ENCODE measurements at places on chromosomes 6 and 20.

DNA sequence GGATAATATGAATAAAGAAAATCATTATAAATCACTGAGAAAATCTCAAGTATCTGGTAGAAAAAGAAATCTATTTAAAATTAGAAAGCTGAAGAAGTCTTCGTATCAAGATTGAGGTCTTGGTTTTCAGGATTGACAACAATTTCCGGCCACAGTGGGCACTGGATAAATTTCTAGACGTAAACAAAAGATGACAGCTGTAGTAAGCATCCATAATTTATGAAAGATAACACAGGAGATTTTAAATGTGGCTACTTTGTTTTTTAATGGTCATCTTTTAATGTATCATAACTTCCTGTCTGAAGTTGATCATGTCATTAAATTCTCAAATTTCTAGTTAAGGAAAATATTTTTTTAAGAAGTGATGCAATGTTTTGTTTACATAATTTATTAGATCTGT lies 444.2 kb downstream of the HTR1B start:
- DNase-seq: peak; percentile 70

DNA sequence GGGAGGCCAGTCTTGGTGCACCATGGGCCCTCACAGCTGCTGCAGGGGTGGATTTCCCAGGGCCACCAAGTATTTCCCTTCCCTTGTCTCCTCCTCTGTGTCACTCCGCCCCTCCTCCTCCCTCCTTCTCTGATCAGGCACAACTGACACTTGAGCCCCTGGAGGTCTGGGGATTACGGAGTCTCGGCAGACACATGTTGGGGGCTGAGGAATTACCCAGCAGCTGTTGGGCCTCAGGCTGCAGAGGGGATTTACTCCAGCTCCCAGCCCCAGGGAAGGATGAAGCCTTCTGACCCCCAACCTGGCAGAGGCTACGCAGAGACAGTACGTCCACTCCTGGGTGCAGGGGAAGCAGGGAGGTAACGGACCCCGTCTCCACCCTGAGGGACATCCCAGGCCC lies 420.5 kb upstream of the SULF2 start:
- no peak for DNase-seq

- DNase-seq: peak; percentile 53
These were observed at the start of gene SCGN for GRCh38 chr6:25652007-25652515. Gene SCGN, plus strand, starts transcription at chr6:25652215. Its CDS starts 189 bp downstream, at chr6:25652404.

DNA sequence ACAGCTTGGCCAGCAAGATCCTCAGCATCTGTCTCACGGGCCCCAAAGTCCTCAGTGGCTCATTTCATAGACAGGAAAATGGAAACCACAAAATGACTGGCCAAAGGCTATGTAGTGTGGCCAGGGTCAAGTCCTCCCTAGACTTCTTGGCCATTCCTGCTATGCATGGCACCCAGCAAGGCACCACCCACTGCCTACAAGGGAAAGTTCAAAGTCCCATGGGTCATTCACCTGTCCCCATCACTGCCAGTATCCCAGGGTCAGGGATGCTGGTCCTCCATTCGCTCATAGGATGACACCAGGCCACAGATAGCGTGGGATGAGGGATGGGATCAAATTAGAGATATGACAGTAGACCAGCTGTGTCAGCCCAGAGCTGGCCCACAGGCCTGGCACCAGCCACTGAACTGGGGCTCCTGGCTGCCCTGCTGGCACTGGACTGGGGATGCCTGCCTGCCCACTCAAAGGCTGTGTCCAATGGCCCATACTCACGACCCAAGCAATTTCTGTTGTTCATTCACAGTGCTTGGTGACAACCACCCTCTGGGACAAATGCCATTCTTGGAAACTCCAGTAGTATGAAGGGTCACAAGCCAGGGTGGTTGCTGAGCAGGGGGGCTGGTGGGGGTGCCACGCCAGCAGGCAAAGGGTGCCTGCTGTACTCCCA lies 11.6 kb downstream of the ADISSP start:
- no peak for DNase-seq

DNA sequence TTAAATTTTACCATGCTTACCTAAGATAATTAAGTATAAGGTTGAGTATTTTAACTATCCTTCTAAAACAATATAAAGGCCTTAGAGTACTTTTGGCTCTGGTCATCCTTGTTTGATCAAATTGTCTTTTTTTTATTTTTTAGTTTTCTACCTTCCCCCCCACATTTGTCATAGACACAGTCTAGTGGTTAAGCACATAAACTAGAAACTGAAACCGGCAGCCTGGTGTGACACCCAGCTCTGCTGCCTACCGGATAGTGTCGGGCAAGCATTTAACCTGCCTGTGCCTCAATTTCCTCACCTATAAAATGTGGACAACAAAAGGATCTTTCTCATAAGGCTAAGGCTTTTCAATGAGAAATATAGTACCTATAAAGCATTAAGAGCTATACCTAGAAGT lies 21.6 kb upstream of the TULP4 start:
- DNase-seq: no peak

DNA sequence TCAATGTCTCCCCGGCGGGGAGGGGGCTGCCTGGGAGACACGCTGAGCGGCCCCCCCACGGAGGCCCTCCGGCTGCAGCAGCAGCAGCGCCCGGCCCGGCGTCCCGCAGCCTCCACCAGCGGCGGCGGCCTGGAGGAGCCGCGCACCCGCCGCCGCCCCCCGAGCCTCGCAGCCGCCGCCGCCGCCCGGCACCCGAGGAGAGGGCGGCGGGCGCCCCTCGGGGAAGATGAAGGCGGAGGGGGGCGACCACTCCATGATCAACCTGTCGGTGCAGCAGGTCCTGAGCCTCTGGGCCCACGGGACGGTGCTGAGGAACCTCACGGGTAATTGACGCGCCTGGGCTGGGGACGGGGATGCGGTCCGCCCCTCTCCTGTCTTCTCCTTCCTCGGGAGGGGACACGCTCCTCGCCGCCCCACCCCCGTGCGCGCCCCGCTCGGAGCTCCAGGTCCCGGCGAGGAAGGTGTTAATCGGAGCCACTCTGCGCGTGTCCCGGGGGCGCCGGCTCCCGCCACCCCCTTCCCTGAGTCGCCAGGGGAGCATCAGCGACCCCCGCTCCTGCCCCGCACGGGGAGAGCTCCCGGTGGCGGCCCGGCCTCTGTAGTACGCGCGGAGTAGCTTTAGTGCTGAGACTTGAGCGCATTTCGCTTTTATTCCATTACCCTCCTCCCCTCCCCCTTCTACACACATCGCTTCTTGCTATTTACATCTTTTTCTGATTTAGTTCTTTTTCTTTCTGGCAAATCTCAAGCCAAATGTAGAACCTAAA lies 686 bp downstream of the TMEM170B start:
- peak; percentile 31 for DNase-seq

- peak; percentile 12 for DNase-seq
These were observed 19.8 kb downstream of the XKR7 start for GRCh38 chr20:31987744-31988143.

DNA sequence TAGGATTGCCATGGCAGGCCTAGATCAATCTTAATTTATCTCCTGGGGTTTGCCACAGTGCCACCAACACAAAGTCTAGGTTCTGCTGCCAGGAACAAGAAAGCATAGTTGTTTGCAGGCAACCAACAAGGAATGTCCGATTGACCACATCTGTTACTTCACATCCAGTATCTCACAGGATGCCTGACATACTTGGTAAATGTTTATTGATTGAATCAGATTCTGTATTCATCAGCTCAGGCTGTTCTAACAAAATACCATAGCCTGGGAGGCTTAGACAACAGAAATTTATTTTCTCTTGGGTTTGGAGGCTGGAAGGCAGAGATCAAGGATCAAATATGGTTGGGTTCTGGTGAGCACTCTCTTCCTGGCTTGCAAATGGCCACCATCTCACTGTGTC lies 26.3 kb upstream of the MC3R start:
- peak; percentile 7 for DNase-seq

DNA sequence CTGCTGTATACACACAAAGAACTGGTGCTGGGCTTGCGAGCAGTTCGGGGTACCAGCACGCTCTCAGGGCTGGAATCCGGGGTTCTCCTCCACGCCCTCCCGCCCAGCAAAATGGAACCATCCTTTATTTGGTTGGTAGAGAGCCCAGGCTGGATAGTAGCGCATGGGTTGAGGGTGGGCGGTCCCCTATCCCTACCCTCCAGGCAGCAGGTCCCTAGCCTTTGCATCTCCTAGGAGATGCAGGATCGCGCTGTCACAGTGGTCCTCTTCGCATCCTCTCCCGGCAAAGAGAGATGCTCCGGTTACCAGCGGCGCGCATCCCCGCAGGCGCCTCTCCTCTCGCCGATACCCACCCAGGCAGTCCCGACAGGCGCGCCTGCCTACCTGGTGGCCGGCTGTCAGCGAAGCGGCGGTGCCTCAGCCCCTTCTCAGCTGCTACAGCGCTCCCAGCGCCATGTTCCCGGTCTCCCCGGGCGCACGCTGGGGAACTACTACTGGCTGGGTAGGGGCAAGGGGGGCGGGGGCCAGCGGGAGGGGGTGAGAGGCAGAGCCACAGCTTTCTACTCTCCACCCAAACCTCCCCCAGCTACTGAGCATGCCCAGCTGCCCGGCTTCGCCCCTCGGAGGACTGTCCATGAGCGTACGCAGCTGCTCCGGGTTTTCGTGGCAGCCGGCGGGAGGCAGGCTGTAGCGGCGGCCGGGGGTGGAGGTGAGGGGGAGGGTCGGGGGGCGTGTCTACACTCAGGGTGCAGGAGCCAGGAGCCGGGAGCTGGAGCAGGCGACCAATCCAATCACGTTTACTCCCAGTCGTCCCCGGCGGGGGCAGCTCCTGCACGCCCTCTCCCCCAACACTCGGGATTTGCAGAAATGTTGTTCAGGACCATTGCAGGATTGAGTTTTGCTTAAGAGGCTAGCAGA lies at the start of gene PAK5:
Gene PAK5 (minus strand): TSS at position 699 of the 918 bp plus-strand sequence. CDS start 194,748 bp downstream, outside the sequence.
- DNase-seq: peak; percentile 36

GRCh38 chr20:32922466-32922865 lies 63.7 kb downstream of the EFCAB8 start:
- DNase-seq: no peak

DNA sequence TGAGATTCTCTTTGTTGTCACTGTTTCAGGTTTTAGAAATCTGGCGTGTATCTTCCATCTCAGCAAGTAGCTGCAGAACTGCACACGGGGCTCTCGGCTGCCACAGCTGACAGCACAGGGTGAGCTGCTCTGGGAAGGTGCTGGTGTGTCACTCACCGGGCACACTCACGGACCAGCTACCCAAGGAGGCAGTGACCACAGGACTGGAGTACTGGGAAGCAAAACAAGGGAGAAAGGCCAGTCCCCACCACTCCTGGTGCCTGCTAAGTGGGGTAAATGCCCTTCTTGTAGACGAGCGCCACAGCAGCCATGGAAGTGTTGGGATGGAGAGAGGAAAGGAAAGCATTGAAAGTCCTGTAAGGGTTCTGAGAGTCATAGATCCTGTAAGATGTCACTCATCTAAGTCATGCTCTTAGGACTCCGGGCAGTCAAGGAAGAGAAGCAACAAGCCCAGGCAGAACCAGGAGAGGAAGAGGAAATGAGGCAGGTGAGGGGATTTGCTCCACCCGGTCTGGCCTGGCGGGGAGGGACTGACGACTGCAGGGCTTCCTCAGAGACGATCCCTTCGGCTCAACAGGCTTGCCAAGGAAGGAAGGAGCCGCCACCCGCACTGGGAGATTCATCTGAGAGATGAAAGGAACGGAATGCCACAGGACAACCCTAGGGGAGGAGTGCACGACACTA lies 48.1 kb downstream of the PRDM1 start:
- DNase-seq: no peak

DNA sequence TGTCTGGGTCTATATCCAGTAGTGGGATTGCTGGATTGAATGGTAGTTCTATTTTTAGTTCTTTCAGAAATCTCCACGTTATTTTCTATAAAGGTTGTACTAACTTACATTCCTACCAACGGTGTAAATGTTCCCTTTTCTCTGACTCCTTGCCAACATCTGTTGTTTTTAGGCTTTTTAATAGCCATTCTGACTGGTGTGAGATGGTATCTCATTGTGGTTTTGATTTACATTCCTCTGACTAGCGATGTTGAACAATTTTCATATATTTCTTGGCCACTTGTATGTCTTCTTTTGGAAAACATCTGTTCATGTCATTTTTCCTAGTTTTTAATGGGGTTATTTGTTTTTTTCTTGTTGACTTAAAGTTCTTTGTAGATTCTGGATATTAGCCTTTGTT lies 99.3 kb downstream of the BMP2 start:
- peak; percentile 45 for DNase-seq

- DNase-seq: peak; percentile 69
These were observed 192.7 kb upstream of the PMEPA1 start for GRCh38 chr20:57902473-57902872.

Measured in iris pigment epithelial cell (primary cell).